Left renal pelvis (tissue), 4 donors: ENCODE measurements at places on chromosomes 13 and 19.

GRCh38 chr19:17831419-17831888 lies 10.1 kb upstream of the INSL3 start:
- DNase-seq = no peak

DNA sequence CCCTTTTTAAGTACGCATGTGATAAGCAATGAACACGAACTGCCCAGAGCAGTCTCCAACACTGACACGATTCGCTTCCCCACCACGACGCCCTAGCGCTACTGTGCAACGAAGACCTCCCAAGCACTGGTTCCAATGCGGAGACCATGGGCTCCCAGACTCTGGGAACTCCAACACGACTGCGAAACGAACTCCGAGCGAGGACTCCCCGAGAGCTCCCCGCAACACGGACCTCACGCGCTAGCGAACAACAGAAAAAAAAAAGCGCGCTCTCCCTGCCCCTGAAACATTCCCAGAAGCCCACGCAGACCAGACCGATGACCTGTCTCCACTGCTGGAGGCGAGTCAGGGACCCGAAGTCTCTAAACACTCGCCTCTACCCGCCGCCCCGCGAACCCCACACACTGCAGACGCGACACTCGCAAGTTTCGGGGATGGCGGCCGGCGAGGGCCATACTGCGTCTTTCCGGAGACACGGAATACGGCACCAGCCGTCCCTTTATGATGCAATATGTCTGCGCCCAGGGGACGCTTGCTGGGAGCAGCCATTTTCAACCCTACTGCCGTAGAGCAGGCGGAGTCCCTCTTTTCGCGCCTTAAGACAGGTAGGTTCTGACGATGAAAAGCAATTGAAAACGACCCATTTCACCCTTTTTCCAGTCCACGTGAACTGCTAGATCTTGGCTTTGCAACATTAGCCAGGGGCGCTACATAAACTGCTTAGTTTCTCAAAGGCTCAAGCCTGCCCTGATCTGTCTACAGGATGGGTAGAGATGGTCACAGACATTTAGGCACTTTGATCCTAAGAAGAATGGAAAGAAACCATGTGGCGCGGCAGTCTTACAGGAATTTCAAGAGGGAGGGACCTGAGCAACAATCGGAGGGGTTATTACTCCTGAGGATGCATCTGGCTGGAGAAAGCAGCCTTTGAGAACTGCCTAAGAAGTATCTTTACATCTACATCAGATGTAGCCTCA lies at the start of gene ZNF577:
Gene ZNF577 (minus strand): TSS at position 430 of the 977 bp plus-strand sequence. CDS start 7,569 bp downstream, outside the sequence.
- peak; percentile 85 for DNase-seq

GRCh38 chr19:10299545-10300458 lies 9.8 kb downstream of the ZGLP1 start:
- no peak for DNase-seq

DNA sequence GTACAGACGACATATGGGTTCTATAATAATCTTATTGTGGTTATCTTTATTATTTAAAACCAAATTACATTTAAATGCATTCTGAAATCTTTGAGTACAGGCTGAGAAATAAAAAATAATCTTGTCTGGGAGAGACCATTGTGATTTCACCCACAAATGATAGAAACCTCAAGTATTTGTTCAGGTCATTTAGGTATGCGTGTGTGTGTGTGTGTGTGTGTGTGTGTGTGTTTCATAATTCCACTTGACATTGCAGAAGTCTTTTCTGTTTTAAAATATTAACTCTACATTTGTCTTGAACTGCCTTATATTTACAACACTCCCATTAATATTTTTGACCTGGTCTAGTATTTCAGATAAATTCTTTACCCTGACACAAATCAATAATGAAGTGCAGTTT lies 126.9 kb downstream of the SPRY2 start:
- no peak for DNase-seq

GRCh38 chr19:42538841-42539709 lies 10.8 kb upstream of the CEACAM1 start:
- DNase-seq = no peak

DNA sequence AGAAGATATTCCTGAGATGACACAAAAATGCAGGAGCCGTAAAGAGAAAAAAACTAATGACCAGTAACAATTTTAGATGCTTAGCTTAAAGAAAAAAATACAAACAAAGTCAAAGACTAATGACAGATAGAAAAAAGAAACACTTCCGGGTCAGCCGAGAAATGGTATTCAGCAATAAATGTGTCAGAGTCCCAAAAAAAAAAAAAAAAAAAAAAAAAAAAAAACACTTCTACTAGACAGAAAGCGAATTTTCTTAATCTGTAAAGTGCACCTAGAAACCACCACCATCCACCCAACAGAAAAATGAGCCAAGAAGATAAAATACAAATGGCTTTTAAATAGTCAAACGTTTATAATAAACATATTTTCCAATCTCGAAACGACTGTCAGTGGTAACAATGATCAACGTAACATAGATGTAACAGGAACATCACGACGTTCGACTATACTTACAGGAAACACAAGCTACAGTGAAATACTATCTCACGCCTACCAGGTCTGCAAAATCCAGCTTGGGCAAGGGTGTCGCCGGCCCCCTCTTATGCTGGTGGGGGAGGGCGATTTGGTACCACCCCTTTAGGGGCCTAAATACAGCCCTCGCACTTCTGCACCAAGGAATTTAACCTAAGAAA lies 10.6 kb downstream of the ABHD17A start:
- no peak for DNase-seq

DNA sequence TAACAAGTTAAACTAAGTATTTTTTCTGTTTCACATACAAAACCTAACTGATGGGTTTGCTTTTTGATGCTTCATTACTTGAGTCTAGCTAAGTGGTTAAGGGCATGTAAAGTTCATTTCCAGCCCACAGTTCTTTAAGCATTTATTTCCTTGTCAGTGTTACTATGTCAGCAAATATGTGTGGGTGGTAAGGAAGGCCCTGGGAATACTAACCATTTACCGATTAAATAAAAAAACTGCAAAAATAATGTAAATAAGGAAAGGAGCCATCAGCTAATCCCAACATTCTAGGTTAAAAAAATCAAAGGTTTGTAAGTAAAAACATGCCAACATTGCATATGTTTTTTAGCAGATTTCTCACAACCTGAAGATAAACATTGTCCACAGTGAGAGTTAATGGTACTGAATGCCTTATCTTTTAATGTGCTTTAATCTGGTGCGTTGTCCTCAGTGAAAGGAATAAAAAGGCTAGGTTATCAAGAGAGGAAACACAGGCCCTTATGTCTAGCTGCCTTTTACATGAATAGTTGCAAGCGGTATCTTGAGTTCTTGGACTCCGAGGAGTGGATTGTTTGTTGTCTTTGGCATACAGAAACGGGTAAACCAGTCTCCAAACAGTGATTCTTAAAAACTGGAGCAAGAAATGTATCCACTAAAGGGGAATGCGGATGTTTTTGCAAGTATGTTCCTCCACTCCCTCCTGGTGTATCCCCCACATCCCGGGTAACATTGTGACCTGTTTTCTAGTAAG lies 949.6 kb upstream of the SLC10A2 start:
- DNase-seq = no peak

- no peak for DNase-seq
Measured at GRCh38 chr13:33279414-33280278, 5.9 kb downstream of the STARD13 start.

DNA sequence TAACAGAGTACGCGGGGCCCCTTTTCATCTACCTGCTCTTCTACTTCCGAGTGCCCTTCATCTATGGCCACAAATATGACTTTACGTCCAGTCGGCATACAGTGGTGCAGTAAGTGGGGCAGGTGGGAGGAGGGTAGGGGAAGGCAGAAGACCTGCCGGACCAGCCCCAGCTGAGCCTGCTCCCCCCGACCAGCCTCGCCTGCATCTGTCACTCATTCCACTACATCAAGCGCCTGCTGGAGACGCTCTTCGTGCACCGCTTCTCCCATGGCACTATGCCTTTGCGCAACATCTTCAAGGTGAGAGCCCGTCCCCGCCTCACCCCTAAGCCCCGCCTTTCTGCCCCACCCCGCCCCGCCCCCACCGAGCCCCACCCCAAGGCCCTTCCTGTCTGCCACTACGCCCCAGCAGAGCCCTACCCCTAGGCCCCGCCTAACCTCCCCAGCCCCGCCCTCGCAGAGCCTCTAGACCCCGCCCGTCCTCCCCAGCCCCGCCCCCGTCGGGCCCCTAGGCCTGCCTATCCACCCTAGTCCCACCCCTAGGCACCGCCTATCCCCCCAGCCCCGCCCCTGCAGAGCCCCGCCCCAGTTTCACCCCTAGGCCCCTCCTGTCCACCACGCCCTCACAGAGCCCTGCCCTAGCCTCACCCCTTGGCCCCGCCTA lies 7.7 kb downstream of the NDUFB7 start:
- no peak for DNase-seq

- DNase-seq = no peak
Measured at GRCh38 chr13:58531614-58532013, 900.1 kb downstream of the PCDH17 start.

DNA sequence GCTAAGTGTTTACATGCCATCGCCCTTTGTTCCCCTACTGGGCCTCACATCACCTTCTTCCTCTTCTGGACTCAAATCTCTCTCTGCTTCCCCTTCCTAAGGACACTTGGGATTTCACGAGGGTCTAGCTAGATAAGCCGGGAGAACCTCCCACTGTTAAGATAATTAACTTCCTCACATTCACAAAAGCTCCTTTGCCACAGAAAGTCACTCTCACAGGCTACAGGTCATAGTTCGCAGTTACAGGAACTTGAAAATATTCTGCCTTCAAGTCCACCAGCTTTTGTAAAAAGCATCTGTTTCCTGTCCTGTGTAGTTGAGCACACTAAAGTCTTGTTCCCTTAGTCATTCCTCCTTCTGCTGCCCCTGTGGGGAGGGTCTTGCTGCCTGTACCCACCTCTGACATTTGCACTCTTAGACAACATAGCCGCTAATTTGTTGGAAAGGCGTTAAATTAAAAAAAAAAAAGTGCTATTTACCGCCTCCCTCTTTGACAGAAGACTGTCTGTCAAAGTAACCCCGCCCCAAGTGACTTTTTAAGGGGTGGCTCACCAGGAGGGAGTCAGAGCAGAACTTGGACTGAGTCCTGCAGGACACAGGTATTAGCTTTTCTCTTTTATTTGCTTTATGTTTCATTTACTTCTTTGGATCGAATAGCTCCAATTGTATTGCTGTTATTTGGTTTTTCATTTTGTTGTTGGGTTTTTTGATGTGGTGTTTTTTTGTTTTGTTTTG lies 26.8 kb upstream of the CEACAM21 start:
- no peak for DNase-seq

GRCh38 chr19:9151367-9151766 lies 11.2 kb downstream of the ZNF317 start:
- no peak for DNase-seq

- peak; percentile 71 for DNase-seq
Measured at GRCh38 chr13:80132741-80133601, 208.0 kb downstream of the SPRY2 start.

DNA sequence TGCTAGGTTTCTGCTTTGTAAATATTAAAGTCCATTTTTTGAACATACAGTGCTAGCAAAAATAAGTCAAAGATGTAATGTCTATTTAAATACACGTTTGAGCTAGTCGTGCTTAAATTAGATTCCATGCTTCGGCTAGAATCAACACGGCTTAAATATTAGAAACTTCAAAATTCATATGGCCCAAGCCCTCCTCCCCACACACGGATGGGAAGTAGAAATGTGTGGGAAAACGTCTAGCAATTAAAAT lies 816 bp upstream of the KLF5 start:
- no peak for DNase-seq

GRCh38 chr19:38402623-38402966 lies 298 bp upstream of the FAM98C start:
- DNase-seq = no peak

DNA sequence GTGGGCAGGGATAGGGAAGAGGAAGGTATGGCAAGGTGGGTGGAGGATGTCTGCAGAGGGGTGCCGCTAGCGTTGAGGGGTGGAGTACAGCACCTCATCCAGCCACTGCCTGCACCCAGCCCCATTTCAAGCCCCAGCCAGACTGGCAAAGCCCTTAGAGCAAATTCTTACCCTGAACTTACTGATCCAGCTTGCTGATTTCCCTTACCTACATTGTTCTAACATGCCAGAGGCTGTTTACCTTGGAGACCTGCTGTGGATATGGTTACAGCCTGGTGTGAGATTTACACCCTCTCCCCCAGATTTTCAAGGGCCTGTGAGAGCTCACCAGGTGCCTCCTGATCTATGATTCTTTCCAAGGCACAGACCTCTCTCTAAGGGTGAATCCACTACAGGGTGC lies 86.0 kb downstream of the ZNF726 start:
- DNase-seq = no peak

GRCh38 chr13:33494596-33495204 lies 209.1 kb upstream of the STARD13 start:
- no peak for DNase-seq

DNA sequence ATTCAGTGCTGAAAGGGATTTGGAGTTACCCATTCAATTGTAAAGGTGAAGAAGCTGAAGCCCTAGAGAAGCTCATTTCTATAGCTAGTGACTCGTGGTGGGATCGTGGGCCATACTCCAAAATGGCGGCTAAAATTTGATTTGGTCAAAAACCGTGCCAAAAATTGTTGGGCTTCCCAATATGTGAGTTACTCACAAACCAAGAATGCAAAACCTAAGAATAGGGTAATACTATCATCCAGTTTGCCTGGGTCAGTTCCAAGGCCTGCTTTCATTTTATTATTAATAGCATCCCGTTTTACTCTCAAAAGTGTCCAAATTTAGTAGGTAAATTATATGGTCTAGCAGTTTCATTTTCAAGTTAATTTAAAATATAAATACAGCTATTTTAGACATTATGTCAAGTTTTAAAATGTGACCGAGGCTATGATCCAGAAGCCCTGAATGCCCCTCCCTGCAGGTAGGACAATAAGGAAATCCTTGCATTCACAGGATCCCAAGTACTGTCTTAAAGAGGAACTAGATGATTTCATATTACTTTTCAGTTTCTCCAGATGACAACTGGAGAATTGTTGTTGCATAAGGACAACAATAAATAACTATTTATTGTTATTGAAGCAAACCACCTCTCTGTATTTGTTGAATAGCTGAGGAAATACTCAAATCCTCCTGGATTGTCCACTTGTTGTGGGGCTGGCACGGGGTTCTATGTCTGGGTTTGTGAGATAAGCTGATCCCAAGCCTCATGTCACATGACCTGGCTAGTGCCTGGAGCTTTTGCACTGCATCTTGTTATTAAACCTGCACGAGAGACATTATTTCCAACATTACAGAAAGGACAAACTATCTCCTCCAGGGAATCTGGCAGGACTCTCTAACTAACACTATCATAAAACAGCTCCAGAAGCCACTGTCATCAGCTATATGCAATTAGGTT lies 11.6 kb upstream of the RAP2A start:
- no peak for DNase-seq

DNA sequence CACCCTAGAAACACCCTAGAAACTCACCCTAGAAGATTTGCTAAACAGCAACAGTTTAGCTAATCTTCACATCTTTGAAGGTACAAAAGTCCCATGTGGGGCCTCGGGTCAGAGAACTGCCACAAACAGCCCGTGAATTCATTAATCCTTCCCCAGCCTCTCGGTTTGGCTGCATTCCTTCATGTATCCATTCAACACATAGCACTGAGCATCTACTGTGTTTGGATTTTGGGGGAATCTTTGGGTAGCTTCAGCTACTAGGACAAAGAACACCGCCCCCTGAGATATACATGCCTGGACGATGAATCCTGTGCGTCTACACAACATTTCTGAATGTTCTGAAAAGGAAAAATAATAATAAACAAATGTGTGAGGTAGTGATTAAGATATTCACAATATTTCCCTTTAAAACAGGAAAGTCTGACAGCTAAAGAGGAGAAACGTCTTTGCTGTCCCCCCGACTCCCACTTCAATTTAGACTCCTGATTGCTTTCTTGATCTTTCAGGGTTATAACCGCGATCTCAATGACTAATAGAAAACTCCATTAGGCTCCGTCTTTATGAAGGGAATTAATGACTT lies 63.5 kb downstream of the ALOX5AP start:
- no peak for DNase-seq

GRCh38 chr13:24228852-24229458 lies 68.4 kb downstream of the SPATA13 start:
- no peak for DNase-seq
